ENCODE measurements at places on chromosomes 5 and 9. TPM values are rescaled to one million over a fixed set of nuclear protein-coding genes. Genes with fewer than 3 reads are reported as not detected.

- H3K27me3 ChIP-seq = no peaks in the 10 kb centered on the region
- H3K4me1 ChIP-seq = no peaks in the 10 kb centered on the region
- DNase-seq = no peak
Observed at GRCh38 chr5:112195924-112196323, 223.2 kb downstream of the EPB41L4A start.

Gene NPR3
- total RNA-seq = 0.23 TPM

Gene IRX2
- total RNA-seq = 63.2 TPM

DNA sequence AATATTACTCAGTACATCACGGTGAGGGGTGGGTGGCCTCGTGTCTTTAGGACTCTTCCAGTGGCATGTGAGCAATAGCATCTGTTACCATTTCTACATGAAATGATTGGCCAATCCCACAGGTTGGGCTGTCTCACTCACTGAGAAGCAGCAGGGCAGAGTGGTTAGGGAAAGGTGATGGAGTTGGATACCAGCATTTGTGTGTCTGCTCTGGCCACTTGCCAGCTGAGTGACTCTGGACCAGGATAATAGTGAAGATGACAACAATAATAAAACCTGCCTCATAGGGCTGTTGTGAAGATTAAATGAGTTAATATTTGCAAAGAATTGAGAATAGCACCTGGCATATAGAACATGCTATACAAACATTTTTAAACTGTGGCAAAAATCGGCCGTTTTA is 42.0 kb downstream of the IQGAP2 start:
- H3K36me3 ChIP-seq = 0 out of 2 replicates have a peak, but pooled peaks cover 6% of the 10 kb centered on the region
- H3K27ac ChIP-seq = peak overlapping the region; percentile 48
- no peak for DNase-seq
- H3K27me3 ChIP-seq = no peaks in the 10 kb centered on the region

- no peaks in the 10 kb centered on the region for H3K36me3 ChIP-seq
- H3K4me1 ChIP-seq = peaks cover 31% of the 10 kb centered on the region
- no peak for DNase-seq
- no peak overlapping the region for H3K4me3 ChIP-seq
Observed at GRCh38 chr9:133536536-133536935, 2.0 kb downstream of the ADAMTSL2 start.

GRCh38 chr5:42840269-42840668 is 28.6 kb upstream of the SELENOP start:
- no peaks in the 10 kb centered on the region for H3K27me3 ChIP-seq
- no peak overlapping the region for H3K27ac ChIP-seq
- H3K4me1 ChIP-seq = no peaks in the 10 kb centered on the region
- H3K36me3 ChIP-seq = peaks cover 3% of the 10 kb centered on the region
- H3K4me3 ChIP-seq = no peak overlapping the region
- DNase-seq = no peak

DNA sequence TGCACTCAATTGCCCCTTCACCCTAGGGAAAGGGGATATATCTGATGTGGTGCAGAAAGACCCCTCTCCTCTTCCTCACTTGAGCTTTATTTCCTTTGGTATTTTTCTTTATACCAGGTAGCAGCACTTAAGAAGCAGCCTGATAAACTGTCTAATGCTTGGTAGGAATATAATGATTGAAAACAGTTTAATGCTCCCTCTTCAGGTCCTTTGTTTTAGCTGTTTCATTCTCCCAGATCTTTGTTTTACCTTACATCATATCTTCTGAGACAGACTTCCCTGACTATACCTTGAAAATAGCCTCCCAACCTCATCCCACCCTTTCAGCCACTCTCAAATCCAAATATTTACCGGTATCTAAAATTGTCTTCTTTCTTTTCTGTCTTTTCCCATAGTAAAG is 87.9 kb downstream of the NUDT12 start:
- peaks cover 24% of the 10 kb centered on the region for H3K4me1 ChIP-seq
- H3K36me3 ChIP-seq = no peaks in the 10 kb centered on the region
- H3K27ac ChIP-seq = no peak overlapping the region
- no peaks in the 10 kb centered on the region for H3K27me3 ChIP-seq

Gene TNFSF8
- not detected for total RNA-seq

GRCh38 chr5:139524446-139524845 is 36.7 kb upstream of the UBE2D2 start:
- peak overlapping the region; percentile 51 for H3K4me3 ChIP-seq
- DNase-seq = no peak
- peaks cover 20% of the 10 kb centered on the region for H3K27me3 ChIP-seq
- peaks cover 73% of the 10 kb centered on the region for H3K4me1 ChIP-seq

GRCh38 chr5:113776168-113776567 is 262.7 kb downstream of the YTHDC2 start:
- peak; percentile 10 for DNase-seq
- peak overlapping the region; percentile 91 for H3K27ac ChIP-seq
- peak overlapping the region; percentile 26 for H3K4me3 ChIP-seq
- peaks cover 6% of the 10 kb centered on the region for H3K36me3 ChIP-seq

- DNase-seq = no peak
- peaks cover 21% of the 10 kb centered on the region for H3K4me1 ChIP-seq
- H3K4me3 ChIP-seq = no peak overlapping the region
Observed at GRCh38 chr5:172904643-172905345, 54.4 kb upstream of the RPL26L1 start.

- peaks cover 64% of the 10 kb centered on the region for H3K4me1 ChIP-seq
- peak; percentile 69 for DNase-seq
- no peak overlapping the region for H3K27ac ChIP-seq
- H3K4me3 ChIP-seq = no peak overlapping the region
Observed at GRCh38 chr5:142716963-142717362, 31.1 kb upstream of the FGF1 start.

GRCh38 chr5:179595916-179596315 is 27.6 kb downstream of the HNRNPH1 start:
- no peak overlapping the region for H3K4me3 ChIP-seq
- DNase-seq = no peak
- no peak overlapping the region for H3K27ac ChIP-seq
- peaks cover 72% of the 10 kb centered on the region for H3K36me3 ChIP-seq
- H3K4me1 ChIP-seq = no peaks in the 10 kb centered on the region

GRCh38 chr5:125140220-125140619 is 393.8 kb upstream of the ZNF608 start:
- peaks cover 7% of the 10 kb centered on the region for H3K4me1 ChIP-seq
- H3K27me3 ChIP-seq = no peaks in the 10 kb centered on the region
- no peak overlapping the region for H3K27ac ChIP-seq
- H3K36me3 ChIP-seq = no peaks in the 10 kb centered on the region
- no peak overlapping the region for H3K4me3 ChIP-seq

Gene TLE4
- total RNA-seq = 50.9 TPM

Gene GPSM1
- total RNA-seq = 16.2 TPM

DNA sequence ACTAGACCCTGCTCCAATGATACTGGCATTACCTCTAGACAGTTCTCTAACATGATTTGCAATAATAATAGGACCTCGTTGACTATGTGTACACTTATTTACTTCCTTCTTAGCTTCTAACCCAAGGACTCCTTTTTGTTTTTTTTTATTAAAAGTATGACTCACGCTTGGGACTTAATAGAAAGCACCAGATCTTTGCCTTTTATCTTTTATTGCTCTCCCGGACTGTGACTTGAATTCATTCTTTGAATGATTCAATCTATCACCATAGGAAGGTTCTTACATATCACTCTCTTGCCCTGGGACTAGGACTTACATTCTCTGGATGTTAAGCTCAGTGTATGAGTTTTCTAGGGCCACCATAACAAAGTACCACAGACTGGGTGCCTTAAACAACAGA is 9.0 kb downstream of the C9 start:
- no peak for DNase-seq
- H3K27me3 ChIP-seq = peaks cover 16% of the 10 kb centered on the region
- H3K4me1 ChIP-seq = peaks cover 14% of the 10 kb centered on the region
- H3K36me3 ChIP-seq = peaks cover 30% of the 10 kb centered on the region
- no peak overlapping the region for H3K27ac ChIP-seq
- no peak overlapping the region for H3K4me3 ChIP-seq

Gene STPG3
- total RNA-seq = 0.21 TPM

- no peak overlapping the region for H3K27ac ChIP-seq
- no peak overlapping the region for H3K4me3 ChIP-seq
- no peaks in the 10 kb centered on the region for H3K36me3 ChIP-seq
- DNase-seq = no peak
- no peaks in the 10 kb centered on the region for H3K27me3 ChIP-seq
Observed at GRCh38 chr9:86695910-86696424, 251.3 kb downstream of the GAS1 start.

Gene LECT2
- total RNA-seq = not detected

DNA sequence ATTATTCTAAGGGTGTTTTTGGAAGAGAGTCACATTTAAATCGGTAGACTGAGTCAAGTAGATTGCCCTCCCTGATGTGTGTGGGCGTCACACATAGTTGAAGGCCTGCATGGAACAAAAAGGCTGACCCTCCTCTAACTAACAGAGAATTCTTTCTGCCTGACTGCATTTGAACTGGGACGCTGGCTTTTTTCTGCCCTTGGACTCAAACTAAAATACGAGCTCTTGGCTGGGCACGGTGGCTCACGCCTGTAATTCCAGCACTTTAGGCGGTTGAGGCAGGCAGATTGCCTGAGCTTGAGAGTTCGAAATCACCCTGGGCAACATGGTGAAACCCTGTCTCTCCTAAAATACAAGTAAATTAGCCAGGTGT is 209.4 kb downstream of the MAN2A1 start:
- H3K36me3 ChIP-seq = no peaks in the 10 kb centered on the region
- H3K27me3 ChIP-seq = no peaks in the 10 kb centered on the region
- no peak overlapping the region for H3K27ac ChIP-seq
- H3K4me1 ChIP-seq = peaks cover 8% of the 10 kb centered on the region

Gene CNTLN
- total RNA-seq = 12.2 TPM

Gene COL23A1
- 15.0 TPM for total RNA-seq

Gene PCDH1
- 105 TPM for total RNA-seq

GRCh38 chr9:91865041-91865440 is 85.0 kb downstream of the ROR2 start:
- H3K4me3 ChIP-seq = no peak overlapping the region
- no peaks in the 10 kb centered on the region for H3K27me3 ChIP-seq
- peaks cover 18% of the 10 kb centered on the region for H3K4me1 ChIP-seq
- no peak overlapping the region for H3K27ac ChIP-seq
- peaks cover 13% of the 10 kb centered on the region for H3K36me3 ChIP-seq

Measured in WTC11 (cell line).